Mesendoderm (in vitro differentiated cells): ENCODE measurements at places on chromosomes 12 and 14.

DNA sequence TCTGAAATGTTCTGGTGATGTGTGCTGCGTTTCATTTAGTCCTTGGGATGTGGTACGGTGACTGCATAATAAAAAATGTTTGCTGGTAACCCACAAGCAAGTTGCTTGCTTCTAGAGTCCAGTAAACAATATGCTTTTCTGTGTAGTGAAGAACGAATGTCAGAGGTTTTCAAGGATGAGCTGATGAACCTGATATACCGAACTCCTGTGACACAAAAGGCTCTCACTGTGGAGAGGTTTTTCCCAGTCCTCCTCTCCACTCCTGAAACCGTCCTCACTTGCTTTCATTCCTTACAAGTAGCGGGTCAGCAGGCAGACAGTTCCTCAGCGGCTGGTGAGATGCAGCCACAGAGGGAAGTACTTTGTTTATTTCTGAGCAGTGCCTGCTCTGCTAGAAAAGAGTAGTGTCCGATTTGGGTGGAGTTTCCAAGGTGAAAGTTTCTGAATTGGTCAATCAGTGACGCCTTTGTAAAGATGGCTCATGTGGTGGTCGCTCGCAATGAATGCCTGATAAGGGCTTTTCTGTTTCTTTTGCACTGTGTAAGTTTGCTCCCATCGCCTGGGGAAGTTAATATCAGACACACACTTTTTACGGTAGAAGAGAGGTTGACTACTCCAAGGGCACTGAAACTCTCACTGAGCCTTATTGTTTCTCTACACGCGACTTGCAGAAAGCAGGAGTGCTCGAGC, 3.0 kb downstream of the ETV6 start:
- DNase-seq = no peak

- no peak for DNase-seq
Observed at GRCh38 chr14:87343652-87344051, 649.3 kb downstream of the GALC start.

GRCh38 chr12:51262758-51263177, 7.4 kb downstream of the SMAGP start:
- peak; percentile 76 for DNase-seq

DNA sequence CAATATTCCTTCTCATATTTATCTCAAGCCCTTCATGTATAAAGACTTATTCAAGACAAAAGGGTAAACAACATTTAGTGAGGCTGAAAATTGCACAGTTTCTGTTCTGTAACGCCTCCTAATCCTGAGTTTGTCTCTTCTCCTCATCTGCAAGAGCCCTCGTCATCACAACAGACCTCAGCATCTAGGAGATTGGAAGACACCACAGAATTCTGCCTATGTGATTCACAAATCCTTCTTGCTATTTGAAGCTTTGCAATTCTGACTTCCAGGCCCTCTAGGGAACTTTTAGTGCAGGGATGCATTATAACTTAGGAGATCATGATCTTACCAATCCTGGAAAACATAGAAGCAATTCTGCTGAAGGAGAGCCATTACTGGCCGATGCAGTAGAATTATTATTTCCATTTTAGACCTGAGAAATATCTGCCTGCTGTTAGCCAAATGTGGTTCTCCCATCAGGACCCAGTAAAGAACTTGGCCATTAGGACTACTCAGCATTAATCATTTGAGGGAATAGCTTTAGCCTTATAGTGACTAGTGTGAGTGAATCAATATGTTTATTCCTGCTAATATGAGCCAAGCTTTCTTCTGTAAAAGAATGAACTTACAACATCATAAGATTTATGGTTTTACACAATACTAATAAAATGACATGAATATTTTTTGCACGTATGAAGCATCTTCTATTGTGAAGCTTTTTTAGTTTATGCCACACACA, 119.5 kb downstream of the ANO4 start:
- DNase-seq = no peak

DNA sequence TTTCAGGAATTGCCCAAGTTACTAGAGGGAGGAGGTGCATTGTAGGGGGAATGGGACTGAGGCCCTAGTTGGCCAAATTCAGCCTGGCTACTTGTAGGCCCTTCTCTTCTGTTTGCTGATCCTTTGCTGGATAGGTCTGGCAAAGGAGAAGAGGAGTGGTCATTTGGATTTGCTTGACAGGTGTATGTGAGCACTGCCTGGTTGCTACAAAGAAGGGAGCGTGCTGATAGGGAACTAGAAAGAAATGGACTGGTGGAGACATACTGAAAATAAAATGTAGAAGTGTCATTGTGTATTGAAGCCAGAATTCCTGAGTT, 3.6 kb downstream of the PSMA6 start:
- no peak for DNase-seq

DNA sequence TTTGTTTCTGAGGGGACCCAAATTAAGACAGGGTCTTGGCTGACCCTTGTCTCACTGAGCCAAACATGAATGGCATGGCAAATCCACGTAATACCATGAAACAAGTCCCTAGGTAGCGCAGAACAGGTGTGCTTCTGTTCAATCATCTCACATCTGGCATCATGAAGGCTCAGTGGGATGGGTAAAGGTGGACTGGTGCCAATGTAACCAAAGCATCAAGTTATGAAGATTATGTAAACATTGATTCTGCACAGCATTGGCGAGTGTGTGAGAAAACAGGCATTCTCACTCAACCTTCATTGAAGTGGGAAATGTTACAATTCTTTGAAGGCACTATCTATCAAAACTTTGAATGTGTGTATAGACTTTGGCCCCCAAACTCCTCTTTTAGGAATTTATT, 41.9 kb downstream of the PTGER2 start:
- no peak for DNase-seq

GRCh38 chr12:50398931-50399330, 1.8 kb upstream of the LARP4 start:
- peak; percentile 84 for DNase-seq

GRCh38 chr12:13609894-13610679, 371.3 kb downstream of the GRIN2B start:
- no peak for DNase-seq

GRCh38 chr12:124001343-124001742, 28.3 kb downstream of the ZNF664 start:
- DNase-seq = no peak

GRCh38 chr12:70966996-70967790, 46.7 kb upstream of the PTPRR start:
- no peak for DNase-seq

GRCh38 chr14:89231426-89232113, 185.5 kb downstream of the FOXN3 start:
- DNase-seq = no peak

- no peak for DNase-seq
Observed at GRCh38 chr12:69466867-69467266, 3.3 kb upstream of the FRS2 start.

- no peak for DNase-seq
Observed at GRCh38 chr14:100291305-100292075, 14.8 kb downstream of the SLC25A29 start.

GRCh38 chr14:105381446-105382342, 16.6 kb upstream of the TEX22 start:
- no peak for DNase-seq

DNA sequence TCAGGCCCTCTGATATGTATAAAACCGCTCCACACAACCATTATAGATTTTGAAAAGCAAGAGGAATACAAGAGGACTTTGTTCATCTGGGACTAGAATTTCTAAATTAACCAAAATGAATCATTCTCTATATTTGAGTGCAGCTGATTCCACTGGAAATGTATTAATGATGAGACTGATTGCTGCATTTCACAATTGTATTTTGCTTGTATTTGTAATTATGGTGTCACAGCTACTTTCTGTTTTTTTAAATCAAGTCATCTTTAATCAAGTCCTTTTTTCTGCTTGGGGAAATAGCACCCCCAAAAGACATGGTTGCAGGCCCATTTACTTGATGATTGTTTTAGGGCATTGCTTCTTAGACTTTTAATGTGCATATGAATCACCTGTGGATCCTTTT, 162.4 kb downstream of the KICS2 start:
- DNase-seq = no peak

DNA sequence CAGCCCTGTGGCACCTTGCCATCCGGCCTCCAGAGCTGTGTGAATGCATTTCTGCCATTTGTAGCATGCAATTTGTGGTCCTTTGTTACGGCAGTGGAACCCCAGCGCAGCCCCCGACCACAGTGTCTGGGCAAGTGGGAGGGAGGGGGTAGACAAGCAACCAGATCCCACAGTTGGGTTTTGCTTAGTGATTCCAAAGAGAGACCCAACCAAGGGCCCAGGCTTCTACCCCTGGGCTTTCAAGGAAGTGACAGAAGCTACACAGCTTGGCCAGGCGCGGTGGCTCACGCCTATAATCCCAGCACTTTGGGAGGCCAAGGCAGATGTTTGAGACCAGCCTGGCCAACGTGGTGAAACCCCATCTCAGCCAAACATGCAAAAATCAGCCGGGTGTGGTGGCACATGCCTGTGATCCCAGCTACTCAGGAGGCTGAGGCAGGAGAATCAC, 17.8 kb downstream of the ZBTB42 start:
- DNase-seq = no peak

- no peak for DNase-seq
Observed at GRCh38 chr14:56144176-56144575, 26.0 kb downstream of the PELI2 start.

- no peak for DNase-seq
Observed at GRCh38 chr12:64696080-64696741, 63.0 kb downstream of the GNS start.

GRCh38 chr12:123058980-123059379, 78.5 kb downstream of the ARL6IP4 start:
- no peak for DNase-seq

- DNase-seq = no peak
Observed at GRCh38 chr14:75757644-75758402, 96.8 kb downstream of the TTLL5 start.

- DNase-seq = peak; percentile 74
Observed at GRCh38 chr14:38405851-38406635, 150.2 kb upstream of the CLEC14A start.

GRCh38 chr14:22551605-22551997, 37.4 kb downstream of the DAD1 start:
- no peak for DNase-seq

DNA sequence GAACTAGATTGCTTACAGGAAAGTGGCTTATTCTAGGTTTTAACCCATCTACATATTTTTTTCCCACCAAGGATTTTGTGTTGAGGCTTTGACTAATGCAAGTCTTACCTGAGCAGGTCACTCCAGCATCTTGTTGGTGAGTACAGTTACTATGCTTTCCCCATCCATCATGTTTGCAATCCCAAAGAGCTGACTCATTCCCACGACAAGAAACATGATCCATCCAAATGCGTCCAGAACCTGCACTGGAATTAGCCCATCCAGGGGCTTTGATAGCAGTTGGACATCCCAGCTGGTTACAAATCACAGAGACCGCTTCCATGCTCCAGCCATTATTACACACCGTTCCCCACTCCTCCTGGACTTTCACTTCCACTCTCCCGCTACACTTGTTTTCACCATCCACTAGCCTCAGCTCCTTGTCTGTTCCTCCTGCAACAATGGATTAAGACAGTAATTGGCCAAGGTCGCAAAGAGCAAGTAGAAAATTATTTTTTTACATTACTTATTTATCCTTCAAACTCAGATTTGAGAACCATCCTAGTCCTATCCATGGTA, 2.5 kb downstream of the CD163 start:
- no peak for DNase-seq

- no peak for DNase-seq
Observed at GRCh38 chr12:67475725-67476124, 172.8 kb upstream of the DYRK2 start.

- no peak for DNase-seq
Observed at GRCh38 chr12:58433959-58434358, 486.3 kb downstream of the LRIG3 start.
